ENCODE measurements at places on chromosomes 13 and 19. TPM values are rescaled to one million over a fixed set of nuclear protein-coding genes. Genes with fewer than 3 reads are reported as not detected.

Gene IGFL3
- total RNA-seq, result not detected

- no peaks in the 10 kb centered on the region for H3K27me3 ChIP-seq
- no peak overlapping the region for H3K4me3 ChIP-seq
- H3K27ac ChIP-seq, result no peak overlapping the region
- H3K36me3 ChIP-seq, result no peaks in the 10 kb centered on the region
Measured at GRCh38 chr13:77521194-77521593, 14.3 kb upstream of the SCEL start.

Gene C19orf73
- total RNA-seq, result not detected

GRCh38 chr13:80040981-80041317, 300.0 kb downstream of the SPRY2 start:
- no peaks in the 10 kb centered on the region for H3K27me3 ChIP-seq
- H3K4me1 ChIP-seq, result no peaks in the 10 kb centered on the region
- H3K36me3 ChIP-seq, result no peaks in the 10 kb centered on the region
- H3K4me3 ChIP-seq, result no peak overlapping the region
- DNase-seq, result no peak

Gene CRB3
- not detected for total RNA-seq

DNA sequence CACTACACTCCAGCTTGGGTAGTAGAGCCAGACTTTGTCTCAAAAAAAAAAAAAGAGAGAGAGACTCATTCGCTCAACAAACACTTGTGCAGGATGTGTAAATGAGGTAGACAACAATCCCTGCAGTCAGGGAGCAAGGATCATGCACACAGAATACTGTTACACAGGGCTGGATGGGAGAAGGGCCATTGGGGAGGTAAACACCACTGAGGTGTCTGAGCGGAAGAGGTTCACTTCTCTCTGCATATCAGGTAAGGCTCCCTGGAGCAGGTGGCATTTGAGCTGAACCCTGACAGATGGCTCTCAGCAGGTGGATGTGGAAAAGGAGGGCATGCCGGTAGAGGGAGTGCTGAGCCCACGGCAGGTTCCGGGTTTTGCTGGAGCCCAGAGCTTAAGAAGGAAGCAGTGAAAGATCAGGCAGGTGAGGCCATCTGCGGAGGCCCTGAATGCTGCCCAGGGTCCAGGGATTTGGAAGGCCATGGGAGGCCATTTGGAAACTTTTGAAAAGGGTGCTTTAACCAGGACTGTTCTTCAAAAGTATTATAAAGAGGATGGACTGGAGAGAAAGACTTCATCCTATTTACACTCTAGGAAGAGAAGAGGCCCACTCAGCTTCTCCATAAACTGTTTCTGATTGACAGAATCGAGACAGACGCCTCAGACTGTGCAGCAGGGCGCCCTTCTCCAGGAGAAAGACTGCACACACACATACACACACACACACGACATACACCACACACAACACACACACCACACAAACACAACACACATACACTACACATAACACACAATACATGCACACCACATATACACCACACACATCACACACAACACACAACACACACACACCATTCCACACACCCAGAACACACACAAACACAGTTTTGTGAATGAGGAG, 199.4 kb downstream of the USP12 start:
- H3K27ac ChIP-seq, result no peak overlapping the region
- no peaks in the 10 kb centered on the region for H3K4me1 ChIP-seq
- no peaks in the 10 kb centered on the region for H3K36me3 ChIP-seq
- H3K4me3 ChIP-seq, result no peak overlapping the region
- H3K27me3 ChIP-seq, result no peaks in the 10 kb centered on the region

DNA sequence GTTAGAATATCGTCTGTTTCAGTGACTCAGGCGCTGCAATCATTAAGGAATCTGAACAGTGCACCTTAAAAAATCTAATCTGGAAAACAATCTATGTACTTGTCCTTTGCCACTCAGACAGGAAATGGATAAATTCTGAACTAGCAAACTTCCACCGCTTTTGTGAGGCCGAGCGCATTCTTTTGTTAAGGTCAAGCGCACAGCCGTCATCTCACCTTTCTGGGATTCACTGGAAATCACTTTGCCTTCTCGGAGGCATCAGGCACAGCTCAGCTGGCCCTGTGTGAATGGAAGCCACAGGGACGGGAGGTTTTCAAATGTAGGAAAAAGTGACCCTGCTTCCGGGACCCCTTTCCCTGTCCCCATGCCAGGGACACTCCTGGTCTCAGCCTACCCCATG, 28.2 kb upstream of the SPACA7 start:
- DNase-seq, result no peak
- H3K4me3 ChIP-seq, result no peak overlapping the region
- H3K36me3 ChIP-seq, result no peaks in the 10 kb centered on the region
- no peak overlapping the region for H3K27ac ChIP-seq

Gene CGB3
- not detected for total RNA-seq

DNA sequence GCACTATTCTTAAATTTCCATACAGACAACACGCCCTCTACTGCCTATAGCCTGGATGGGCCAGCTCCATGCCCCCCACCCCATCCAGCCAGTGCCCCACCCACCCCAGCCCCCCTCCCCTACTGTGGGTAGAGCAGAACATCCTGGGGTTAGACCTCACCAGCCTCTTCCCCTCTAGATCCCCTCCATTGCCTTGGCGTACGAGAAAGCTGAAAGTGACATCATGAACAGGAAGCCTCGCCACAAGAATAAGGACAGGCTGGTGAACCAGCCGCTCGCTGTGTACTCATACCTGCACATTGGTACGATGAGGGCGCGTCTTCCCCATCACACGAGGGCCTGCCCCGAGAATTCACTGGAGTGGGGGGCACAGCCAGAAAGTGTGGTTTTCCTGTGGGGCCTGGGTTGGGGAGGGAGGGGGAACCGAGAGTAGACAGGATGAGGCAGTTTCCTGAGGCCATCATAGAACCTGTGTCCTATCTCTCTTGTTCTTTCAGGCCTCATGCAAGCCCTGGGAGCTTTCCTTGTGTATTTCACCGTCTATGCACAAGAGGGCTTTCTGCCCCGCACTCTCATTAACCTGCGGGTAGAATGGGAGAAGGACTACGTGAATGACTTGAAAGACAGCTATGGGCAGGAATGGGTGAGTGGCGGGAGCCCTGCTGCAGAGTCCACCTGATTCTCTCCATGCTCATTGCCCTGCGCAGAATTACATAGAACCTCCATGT, 29.1 kb downstream of the ATP12A start:
- H3K27ac ChIP-seq, result no peak overlapping the region
- H3K27me3 ChIP-seq, result no peaks in the 10 kb centered on the region
- H3K4me1 ChIP-seq, result no peaks in the 10 kb centered on the region

- H3K27me3 ChIP-seq, result no peaks in the 10 kb centered on the region
- H3K4me3 ChIP-seq, result no peak overlapping the region
- DNase-seq, result peak; percentile 53
- no peak overlapping the region for H3K27ac ChIP-seq
Measured at GRCh38 chr13:30859326-30859725, 46.7 kb upstream of the MEDAG start.

Gene SOX21
- total RNA-seq, result not detected

Gene SHKBP1
- 192 TPM for total RNA-seq

Gene DYRK1B
- total RNA-seq, result 34.7 TPM

Gene OPA3
- total RNA-seq, result 4.5 TPM

DNA sequence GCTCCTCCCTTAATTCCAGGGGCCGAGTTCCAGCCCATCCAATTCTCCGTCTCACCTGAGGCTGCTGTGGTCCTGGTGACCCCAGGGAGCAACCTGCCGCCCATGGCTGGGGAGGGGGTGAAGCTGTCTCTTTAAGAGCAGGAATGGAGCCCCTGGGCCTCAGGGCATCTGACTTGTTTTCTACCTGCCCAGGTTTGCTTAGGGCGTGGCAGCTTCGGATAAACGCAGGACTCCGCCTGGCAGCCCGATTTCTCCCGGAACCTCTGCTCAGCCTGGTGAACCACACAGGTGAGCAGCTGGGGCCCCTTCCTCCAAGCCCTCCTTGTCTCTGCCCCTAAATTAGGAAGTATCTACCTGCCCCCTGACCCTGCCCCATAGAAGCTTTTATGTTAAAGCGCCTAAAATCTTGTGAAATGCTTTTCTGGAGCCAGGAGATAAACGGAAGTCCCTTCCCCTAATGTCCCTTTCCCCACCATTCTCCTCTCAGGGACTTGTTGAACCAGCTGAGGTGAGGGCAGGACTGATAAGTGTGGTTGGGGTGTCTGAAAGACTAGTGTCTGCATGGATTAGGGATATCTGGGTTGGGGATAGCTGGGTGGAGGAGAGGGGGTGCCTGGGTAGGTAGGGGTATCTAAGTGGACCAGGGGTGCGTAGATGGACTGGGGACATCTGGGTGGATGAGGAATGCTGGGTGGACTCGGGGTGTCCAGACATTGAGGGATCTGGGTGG, 614 bp downstream of the FXYD3 start:
- H3K36me3 ChIP-seq, result no peaks in the 10 kb centered on the region
- H3K27ac ChIP-seq, result no peak overlapping the region
- peaks cover 4% of the 10 kb centered on the region for H3K4me1 ChIP-seq

Gene TEX29
- not detected for total RNA-seq

DNA sequence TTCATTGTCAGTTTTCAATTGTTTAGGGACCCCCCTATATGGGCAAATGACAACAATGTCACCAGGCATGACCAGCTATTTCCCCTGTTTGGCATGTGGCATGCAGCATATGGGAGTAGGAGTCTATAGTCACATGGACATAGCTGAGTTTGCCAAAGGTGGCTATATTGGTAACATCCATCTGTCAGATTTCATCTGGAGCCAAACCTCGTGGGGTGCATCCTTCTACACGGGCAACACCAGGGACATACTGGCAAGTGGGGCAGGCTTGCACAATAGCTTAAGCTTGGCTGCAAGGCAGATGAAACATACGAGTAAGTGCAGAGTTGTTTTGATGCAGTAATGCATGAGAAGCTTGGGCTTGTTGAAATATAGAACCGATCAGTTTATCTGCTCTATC, 24.5 kb upstream of the ZNF816 start:
- H3K27me3 ChIP-seq, result no peaks in the 10 kb centered on the region
- DNase-seq, result no peak
- no peak overlapping the region for H3K4me3 ChIP-seq
- no peak overlapping the region for H3K27ac ChIP-seq
- H3K4me1 ChIP-seq, result peaks cover 4% of the 10 kb centered on the region

DNA sequence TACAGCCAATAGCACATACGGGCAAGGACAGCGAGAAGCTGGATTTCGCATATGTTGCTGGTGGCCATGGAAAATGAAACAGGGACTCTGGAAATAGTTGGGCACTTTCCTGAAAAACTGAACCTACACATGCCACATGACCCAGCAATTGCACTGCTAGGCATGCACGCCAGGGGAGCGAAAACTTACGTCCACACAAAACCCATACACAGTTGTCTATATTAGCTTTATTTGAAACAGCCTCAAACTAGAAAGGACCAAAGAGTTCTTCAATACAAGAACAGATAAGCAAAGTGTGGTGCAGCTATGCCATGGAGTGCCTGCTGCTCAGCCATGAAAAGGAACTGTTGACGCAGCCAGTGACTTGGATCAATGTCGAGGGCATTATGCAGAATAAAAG, 7.3 kb upstream of the SPACA7 start:
- H3K27ac ChIP-seq, result no peak overlapping the region
- no peak overlapping the region for H3K4me3 ChIP-seq
- no peaks in the 10 kb centered on the region for H3K4me1 ChIP-seq
- no peaks in the 10 kb centered on the region for H3K27me3 ChIP-seq
- H3K36me3 ChIP-seq, result no peaks in the 10 kb centered on the region

GRCh38 chr19:41537789-41538188, 38.2 kb upstream of the CEACAM21 start:
- H3K36me3 ChIP-seq, result no peaks in the 10 kb centered on the region
- H3K4me3 ChIP-seq, result no peak overlapping the region
- H3K27ac ChIP-seq, result no peak overlapping the region
- H3K27me3 ChIP-seq, result no peaks in the 10 kb centered on the region

Gene ELANE
- not detected for total RNA-seq

- no peak overlapping the region for H3K4me3 ChIP-seq
- no peaks in the 10 kb centered on the region for H3K27me3 ChIP-seq
- no peak for DNase-seq
- H3K36me3 ChIP-seq, result no peaks in the 10 kb centered on the region
- H3K4me1 ChIP-seq, result no peaks in the 10 kb centered on the region
- no peak overlapping the region for H3K27ac ChIP-seq
Measured at GRCh38 chr13:108987944-108988343, 358.5 kb downstream of the MYO16 start.

- no peaks in the 10 kb centered on the region for H3K36me3 ChIP-seq
- no peak overlapping the region for H3K4me3 ChIP-seq
- H3K27me3 ChIP-seq, result no peaks in the 10 kb centered on the region
- no peak for DNase-seq
- no peaks in the 10 kb centered on the region for H3K4me1 ChIP-seq
Measured at GRCh38 chr13:43518833-43519232, 267.9 kb downstream of the ENOX1 start.

Gene DMKN
- total RNA-seq, result 1.7 TPM

DNA sequence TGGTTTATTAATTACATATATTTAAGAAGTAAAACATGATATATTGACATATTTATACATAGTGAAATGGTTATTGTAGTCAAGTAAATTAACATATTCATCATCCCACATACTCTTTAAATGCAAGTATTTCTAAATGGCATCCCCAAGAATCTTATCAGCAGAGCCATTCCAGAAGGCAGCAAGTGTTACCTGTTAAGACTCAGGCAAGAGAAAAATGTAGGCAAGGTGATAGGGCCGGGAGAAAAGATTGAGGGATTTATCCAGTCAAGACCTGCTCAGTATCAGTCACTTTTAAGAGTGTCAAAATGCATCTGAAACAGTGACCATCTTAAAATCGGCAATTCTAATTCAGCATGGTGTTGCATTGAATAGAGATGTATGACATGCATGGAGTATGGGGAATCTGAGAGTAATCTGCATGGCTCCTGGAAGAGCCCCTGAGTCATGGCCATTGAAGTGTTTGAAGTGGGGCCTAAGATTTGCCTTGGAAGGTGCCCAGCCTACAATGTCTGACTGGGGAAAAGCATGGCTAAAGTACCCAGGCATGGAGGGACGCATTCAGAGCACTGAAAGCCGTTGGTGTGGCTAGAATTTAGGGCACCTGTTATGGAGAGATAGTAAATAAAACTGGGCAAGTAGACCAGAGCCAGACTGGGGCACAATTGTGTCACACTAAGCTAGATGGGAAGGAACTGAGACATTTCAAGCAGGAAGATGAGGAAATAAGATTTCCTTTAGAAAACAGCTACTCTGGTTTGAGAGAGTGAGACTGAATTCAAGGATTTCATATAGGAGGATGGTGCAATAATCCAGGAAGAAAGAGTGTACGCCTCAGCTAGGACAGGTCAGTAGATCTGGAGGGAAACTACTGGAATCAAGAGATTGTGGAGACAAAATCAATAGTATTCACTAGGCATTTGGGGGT, 25.0 kb upstream of the C1QTNF9B start:
- no peaks in the 10 kb centered on the region for H3K4me1 ChIP-seq
- H3K27me3 ChIP-seq, result no peaks in the 10 kb centered on the region
- no peaks in the 10 kb centered on the region for H3K36me3 ChIP-seq
- no peak overlapping the region for H3K27ac ChIP-seq

GRCh38 chr13:70585109-70585508, 476.9 kb upstream of the KLHL1 start:
- no peak overlapping the region for H3K27ac ChIP-seq
- no peaks in the 10 kb centered on the region for H3K36me3 ChIP-seq
- H3K4me1 ChIP-seq, result no peaks in the 10 kb centered on the region
- no peak overlapping the region for H3K4me3 ChIP-seq

GRCh38 chr13:110680852-110681251, 25.1 kb downstream of the CARS2 start:
- H3K36me3 ChIP-seq, result peaks cover 68% of the 10 kb centered on the region
- DNase-seq, result no peak
- H3K27ac ChIP-seq, result no peak overlapping the region
- no peaks in the 10 kb centered on the region for H3K27me3 ChIP-seq

Gene SH2D3A
- not detected for total RNA-seq

Gene CCDC8
- 10.0 TPM for total RNA-seq

GRCh38 chr19:2462635-2463421, 6.1 kb upstream of the LMNB2 start:
- peaks cover 16% of the 10 kb centered on the region for H3K4me1 ChIP-seq
- H3K4me3 ChIP-seq, result peak overlapping the region; percentile 80
- H3K27me3 ChIP-seq, result no peaks in the 10 kb centered on the region
- peak overlapping the region; percentile 13 for H3K27ac ChIP-seq
- DNase-seq, result peak; percentile 93
